ENCODE measurements at places on chromosomes 1 and 21. TPM values are rescaled to one million over a fixed set of nuclear protein-coding genes. Genes with fewer than 3 reads are reported as not detected.

DNA sequence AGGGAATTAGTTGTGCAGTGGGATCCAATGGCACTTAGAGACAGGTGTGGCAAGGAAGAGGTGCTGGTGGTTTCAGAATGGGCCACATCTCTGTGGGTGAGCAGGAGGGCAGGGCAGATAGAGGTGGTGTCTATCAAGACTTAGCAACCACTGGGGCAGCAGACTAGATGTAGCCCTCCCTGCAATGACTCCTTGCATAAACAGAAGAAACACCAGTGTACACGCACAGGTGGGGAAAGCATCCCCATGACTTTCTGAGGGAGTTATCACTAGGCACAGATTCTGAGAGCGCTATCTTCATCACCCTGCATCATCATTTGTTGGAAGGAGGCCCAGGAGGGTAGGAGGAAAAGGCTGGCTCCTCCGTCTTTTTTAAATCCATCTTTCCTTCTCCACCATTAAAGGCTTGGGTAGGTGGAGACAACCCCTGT lies 58.4 kb downstream of the PLXNA2 start:
- no peak for DNase-seq

DNA sequence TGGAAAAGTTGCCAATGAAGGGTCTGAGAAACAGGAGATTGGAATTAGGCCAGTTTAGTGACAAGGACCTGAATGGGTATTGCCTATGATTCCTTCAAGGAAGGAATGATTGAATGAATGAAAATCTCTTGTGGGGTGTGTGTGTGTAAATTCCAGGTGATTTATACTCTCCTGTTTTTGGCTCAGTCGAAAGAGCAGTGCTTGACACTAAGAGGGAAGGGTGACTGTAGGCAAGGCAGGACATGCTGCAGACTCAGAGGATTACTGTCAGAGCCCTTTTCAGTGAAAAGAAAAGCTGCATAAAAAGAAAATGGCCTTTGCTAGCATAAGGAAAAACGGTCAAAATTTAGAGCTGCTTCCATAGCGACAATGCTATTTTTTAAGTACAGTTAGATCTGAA lies 30.1 kb downstream of the C1orf21 start:
- DNase-seq = peak; percentile 69

DNA sequence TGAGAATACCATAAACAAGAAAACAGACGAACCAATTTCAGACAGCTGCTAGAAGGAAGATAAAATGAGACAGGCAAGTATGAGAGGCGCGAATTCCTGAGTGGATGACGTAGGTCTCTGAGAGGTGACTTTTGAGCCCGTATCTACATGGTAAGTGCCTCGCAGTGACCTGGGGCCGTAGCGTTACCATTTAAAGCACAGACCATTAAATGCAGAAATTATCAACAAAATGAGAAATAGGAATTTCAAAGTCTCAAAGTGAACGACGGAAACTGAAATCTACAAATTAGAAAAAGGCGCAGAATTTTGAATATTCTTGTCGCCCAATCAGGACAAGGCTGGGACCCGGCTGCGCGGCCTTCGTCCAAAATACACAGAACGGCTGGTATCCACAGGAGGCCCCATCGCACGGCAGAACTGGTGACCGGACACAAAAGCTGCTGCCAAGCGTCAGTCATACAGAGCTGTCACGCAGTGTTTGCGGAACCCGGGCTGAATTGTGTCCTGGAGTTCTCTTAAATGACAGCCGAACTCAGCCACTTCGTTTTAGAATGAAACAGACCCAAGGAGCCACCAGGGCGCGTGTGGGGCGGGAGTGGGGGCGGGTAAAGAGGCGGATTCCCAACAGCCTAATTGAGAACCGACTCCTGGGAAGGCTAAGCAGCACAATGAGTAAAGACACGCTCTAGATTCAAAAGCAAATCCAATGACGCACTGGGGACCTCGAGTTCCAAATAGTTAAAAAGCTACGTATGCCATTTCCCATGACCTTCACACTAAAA lies 13.8 kb upstream of the BOLA1 start:
- peak; percentile 71 for DNase-seq

DNA sequence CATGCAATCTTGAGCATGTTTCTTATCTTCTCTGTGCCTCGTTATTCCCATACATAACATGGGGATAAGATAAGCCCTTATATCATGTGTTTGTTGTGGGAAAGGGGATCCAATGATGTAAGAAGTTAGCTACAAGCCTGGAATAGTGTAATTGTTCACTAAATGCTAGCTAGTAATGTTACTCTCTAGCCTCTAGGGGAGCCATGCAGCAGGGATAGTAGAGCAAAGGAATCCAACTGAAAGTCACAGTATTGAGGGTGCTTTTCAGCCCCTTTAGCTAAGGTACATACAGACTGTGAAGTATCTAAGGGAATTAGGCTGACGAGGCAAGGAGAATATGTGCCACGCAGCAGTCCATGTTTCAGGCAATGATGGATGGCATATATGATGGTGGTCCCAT lies 46.9 kb downstream of the IL23R start:
- no peak for DNase-seq

The OR10J1 gene
- not detected for total RNA-seq

The LCE1E gene
- 4.3 TPM for total RNA-seq

The RPS6KA1 gene
- 88.6 TPM for total RNA-seq

The PLA2G2C gene
- not detected for total RNA-seq

Data from mammary epithelial cell (primary cell).